Activated T-helper 17 cell treated with anti-CD3 and anti-CD28 coated beads, Interleukin-2, amount 50 U/mL, for 72 hours (primary cell): ENCODE measurements at places on chromosomes 11 and 22.

DNA sequence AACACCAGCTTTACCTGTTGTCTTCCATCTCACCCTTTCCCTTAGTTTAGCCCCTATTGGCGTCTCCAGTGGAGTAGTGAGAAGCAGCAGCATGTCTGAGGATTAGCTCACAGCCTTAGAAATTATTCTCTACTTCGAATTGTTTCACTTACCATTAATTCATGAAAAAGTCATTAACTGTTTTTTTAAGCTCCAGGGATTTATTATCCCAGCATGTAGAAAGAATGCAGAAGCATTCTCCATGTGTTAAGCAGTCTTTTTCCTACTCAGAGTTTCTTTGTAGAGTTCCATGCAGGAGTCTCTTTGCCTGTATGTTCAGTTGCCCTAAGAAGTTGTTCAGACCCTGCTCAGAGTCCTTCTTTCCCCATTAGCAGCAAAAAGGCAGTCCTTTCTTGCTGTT, 137.9 kb upstream of the RASSF10 start:
- ATAC-seq: no peak

DNA sequence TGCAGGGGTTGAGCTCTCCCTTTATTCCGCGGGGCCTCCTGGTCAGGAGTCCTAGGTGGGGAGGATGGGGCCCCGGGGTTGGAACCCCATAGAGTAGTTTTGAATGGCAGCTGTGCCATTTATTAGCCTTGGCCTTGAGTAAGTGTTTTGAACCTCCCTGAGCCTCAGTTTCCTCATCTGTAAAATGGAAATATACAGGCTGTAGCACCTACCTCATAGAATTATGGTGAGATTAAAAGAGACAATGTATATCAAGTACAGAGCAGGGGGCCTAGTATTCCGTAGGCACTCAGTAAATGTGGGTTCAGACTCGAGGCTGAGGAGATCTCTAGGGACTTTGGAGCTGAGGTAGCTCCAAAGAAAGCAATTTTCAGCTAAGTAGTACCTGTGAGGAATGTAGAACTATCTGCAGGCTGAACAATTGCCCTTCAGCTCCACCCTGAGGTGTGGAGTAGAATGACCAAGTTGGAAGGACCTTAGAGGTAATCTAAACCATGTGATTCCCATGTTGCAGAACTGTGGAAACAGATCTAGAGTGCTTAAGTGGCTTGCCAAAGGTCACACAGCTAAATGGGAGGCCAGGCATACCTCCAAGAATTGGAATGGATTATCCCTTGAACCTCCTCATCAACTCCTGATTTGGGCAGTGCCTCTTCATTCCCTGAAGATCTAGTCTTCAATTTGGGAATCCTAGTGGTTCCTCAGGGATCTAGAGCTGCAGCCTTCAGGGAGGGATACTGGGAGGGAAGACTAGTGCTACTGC, 682 bp downstream of the PGAP2 start:
- ATAC-seq: peak; percentile 73

DNA sequence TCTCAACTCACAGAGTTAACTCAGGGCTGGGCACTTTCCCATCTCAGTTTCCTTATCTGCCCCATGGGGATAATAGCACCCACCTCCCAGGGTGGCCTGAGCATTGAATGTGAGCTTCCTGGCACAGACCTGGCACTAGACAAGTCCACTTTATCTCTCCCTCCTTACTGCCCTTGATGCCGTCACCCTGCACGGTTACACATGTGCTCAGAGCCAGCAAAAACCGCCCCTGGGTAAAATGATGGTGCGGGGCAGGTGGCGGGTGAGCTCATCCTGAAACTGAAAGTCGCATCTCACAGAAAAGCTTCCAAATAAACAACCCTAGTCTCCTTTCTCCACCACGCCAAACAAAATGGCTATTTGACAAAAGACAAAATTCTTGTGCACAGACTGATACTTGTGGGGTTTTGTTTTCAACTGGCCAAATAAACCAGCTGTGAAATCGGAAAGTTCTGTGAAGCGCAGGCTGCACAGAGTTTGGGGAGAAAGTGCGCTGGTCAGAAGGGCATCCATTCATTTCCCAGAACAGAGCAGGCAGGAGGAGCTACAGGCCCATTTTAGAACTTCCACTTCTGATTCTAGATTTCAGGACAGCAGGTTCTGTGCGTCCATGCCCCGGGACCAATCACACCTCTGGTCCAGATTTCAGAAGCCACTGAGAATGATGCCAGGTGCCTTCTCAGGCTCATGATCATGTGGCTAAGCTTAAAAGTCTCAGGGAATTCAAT, 138.1 kb downstream of the SHANK2 start:
- no peak for ATAC-seq

DNA sequence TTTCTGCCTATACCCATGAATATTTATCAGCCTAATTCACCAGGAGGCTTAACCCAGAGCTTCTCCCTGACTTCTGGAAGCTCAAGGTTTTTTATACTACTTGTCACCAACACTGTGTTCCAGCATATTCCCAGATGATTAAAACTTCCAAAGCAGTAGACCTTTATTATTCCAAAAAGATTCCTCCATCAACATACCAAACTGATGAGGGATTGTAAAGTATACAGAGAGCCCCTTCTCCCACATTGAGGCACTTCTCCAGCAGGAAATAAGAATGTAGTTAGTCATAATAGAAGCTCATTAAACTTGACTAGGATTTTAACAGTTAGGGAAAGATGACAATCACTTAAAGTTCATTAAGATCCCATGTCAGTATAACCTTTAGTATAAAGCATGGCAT, 51.4 kb upstream of the CEP126 start:
- ATAC-seq: no peak

DNA sequence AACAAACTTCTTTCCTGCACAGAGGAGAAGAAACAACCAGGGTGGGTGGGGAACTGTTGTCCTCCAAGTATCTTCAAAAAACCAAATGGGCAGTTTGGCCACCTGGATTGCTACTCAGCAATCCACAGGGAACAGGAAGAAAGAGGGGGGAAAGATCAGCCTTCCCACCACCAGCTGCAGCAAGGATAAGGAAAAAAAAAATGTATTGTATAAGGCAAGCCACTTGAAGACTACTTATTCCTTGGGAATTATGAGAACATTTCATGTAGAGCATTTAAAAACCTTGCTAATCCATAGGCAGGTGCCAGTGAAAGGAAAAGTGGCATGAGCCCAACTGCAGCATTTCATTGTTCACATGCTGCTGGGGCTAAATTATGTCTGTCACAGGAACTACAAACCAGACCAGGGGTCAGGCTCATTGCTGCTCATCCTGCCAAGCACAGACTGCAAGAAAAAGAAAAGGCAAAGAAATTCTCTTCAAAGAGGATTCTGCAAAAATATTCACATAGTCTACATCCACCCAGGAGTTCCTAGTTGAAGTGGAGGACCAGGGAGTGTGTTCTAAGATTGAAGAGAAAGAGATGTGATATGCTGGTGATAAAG, 2.2 kb downstream of the RAB30 start:
- no peak for ATAC-seq

- ATAC-seq: no peak
Observed at GRCh38 chr11:117334896-117335295, 7.2 kb downstream of the CEP164 start.

DNA sequence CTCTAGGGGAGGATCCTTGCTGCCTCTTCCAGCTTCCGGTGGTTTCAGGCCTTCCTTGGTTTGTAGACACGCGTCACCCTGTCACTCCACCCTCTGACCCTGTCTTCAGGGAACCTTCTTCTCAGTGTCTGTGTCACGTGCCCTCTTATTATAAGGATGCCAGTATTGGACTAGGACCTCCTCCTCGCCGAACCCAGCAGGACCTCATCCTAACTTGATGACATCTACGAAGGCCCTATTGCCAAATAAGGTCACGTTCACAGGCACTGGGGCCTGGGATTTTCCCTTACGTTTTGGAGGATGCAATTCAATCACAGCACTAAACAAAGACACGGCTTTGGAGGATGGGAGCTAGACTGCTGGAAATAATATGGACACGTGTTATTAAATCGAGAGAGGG, 408.7 kb downstream of the BRD1 start:
- ATAC-seq: no peak

DNA sequence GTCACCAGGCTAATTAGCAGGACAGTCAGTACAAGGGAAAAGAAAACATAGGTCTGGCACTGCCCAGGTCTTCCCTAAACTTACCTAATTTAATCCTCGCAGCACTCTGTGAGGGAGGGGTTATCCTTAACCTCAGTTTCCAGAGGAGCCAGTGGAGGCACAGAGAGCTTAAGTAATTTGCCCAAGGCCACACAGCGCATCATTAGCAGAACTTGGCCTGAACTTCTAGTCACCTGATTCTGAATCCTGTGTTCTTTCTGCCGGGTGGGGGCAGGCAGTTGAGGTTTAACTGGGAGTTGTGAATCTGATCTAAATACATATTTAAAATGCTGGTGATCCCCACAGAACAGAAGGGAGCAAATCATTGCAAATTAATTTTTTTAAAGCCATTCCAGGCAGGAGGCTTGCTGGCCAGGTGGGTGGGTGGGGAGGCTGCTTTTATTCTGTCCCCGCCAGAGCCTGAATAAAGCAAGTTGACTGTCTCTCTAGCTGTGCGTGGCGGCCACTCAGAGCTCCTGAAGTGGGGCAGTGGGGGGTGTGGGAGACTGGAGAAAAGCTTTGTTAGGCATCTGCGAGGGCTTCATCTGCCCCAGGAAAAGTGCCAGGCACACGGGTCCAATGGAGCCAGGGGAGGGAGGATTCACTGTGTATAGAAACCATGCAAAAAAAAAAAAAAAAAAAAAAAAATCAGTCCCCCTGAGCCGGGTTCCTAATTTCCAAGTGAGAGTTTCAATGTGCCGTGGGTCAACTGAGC, 66.1 kb downstream of the NFAM1 start:
- no peak for ATAC-seq

- ATAC-seq: peak; percentile 83
Observed at GRCh38 chr11:127919206-127920000, 668.0 kb downstream of the ETS1 start.

GRCh38 chr11:107457205-107457557, 444 bp downstream of the CWF19L2 start:
- peak; percentile 43 for ATAC-seq

- ATAC-seq: no peak
Observed at GRCh38 chr11:88340366-88340935, 2.9 kb upstream of the CTSC start.

GRCh38 chr22:30118291-30118690, 38.0 kb downstream of the HORMAD2 start:
- ATAC-seq: no peak

GRCh38 chr11:102252339-102252891, 64.9 kb upstream of the BIRC3 start:
- ATAC-seq: no peak

DNA sequence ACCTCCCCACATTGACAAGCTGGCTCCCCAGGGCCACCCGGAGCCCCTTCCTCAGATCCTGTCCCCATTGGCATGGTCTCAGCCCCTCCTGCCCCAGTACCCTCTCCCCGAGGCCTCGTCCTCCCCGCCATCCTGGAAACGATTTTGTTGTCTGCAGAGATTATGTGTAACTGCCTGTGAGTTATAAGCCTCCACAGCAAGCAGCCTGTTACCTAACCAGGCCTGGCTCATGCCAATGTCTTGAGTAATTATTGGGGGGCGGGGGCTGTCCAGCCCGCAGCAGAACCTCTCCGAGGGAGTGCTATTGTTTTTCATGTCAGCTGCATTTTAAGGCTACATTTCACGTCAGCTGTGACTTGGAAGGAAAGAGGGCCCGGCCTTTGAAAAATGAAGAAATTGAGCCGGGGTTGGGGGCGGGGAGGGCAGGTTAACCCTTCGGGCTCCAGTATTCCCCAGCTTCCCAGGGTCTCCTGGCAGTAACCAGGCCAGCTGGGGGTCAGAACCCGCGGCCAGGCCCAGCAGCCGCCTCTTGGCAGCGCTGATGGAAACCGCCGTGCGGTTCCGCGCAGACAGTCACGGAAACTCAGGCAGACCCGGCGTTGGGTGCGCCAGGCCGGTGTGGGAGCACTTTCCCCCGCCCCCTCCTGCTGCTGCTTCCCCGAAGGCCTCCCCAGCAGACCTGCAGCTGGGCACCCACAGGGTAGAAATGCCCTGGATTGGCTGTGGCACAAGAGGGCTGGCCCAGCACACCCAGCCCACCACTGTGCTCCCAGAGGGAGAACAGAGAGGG, 59.5 kb downstream of the CDKN1C start:
- ATAC-seq: no peak

DNA sequence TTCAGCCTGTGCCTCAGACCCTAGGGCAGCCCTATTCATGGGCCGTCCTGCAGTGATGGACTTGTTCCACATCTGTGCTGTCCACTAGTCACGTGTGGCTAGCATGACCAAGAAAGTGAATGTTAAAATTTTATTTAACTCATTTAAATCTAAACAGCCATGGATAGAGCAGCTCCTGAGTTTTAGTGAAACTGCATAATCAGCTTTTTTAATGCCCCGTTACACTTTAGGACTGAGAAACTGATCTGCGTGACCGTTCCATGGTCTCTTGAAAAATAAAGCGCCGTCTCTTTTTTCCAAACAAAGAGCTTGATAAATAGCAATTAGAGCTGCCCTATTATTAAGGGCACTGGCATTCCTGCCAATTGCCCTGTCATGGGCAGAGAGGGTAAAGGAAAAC, 76.5 kb upstream of the SNX19 start:
- no peak for ATAC-seq

DNA sequence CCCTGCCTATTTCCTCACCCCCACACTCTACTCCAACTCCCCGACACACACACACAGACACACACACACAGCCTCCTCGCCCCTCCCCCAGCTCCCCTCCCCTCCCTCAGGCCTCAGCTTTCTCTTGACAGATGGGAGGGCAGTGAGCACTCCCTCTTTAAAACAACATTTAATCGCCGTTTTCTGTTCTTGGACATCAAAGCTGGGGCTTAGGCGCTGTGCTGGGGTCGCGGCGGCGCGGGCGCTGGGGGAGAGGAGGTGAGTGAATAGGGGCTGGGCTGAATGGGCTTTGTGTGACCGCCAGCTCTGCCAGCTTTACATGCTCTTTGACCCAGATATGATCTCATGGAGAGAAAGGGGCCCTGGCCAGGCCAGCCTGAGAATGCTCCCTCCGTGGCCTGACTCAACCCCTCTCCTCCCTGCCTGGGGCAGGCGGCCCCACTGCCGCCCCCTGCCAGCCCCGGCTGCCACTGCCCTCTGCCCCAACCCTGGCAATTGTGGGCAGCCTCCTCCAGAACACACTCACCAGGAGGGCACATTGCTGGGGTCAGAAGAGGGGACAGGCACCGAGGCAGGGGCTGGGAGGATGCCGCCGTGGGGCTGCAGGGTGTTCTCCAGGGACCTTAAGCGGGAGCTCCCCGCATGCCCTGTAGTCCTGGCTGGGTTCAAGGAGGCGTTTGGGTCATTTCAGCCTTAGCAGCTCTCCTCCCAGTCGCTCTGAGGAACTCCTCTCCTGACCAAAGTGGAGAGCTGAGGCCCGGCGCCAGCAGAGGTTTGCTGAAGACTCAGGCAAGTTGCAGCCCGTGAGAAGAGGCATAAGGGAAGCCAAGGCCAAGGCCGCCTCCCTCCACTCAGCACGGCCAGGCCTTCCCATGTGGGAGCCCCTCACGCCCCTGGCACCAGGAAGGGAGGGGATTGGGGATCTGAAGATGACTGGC, 38.3 kb upstream of the NNMT start:
- ATAC-seq: no peak
